ENCODE measurements at places on chromosomes 13 and 19. TPM values are rescaled to one million over a fixed set of nuclear protein-coding genes. Genes with fewer than 3 reads are reported as not detected.

ZNF324B gene
- total RNA-seq: 21.9 TPM

DACH1 gene
- total RNA-seq: 7.8 TPM

CBLC gene
- not detected for total RNA-seq

RFPL4A gene
- total RNA-seq: not detected

LMTK3 gene
- 16.6 TPM for total RNA-seq

CD33 gene
- 0.63 TPM for total RNA-seq

CADM4 gene
- 89.8 TPM for total RNA-seq

SUCLA2 gene
- 69.8 TPM for total RNA-seq

SIGLECL1 gene
- total RNA-seq: not detected

Measured in parietal lobe (tissue), 2 donors.